Germinal center (tissue), 1 donor: ENCODE measurements at places on chromosomes 6 and 20.

DNA sequence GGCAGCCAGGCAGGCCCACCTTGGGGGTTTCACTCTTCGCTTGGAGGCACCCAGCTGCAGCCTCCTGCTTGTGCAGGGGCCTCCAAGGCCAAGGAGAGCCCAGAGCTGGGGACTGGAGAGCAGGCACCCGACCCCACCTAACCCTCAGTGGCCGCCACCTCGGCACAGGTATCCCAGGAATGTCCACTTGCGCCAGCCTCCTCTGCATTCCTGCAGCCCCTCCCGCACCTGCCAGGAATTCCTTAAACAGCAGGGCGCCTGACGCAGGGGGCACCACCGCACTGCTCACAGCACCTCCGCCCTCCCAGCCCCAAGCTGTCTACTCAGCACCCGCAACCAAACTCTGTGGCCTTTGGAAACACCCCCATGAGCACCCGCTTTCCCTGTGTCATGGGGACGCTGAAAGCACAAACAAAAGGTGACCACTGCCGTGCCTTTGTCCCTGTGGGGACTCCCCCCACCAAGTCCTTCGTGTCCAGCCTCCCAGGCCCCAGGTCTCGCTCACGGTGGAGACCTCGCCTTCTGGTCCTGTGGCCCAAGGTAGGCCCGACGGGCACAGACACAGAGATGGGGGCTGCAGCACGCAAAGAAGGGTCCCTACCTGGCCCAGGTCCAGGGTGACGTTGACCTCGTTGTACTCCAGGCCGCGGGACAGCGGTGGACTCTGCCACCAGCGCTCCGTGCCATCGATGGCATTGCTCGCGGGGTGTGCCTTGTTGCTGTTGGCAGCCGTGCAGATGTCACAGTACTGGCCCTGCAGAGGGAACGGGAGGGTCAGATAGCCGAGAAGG is 5.1 kb downstream of the LAMA5 start:
- no peak for DNase-seq

DNA sequence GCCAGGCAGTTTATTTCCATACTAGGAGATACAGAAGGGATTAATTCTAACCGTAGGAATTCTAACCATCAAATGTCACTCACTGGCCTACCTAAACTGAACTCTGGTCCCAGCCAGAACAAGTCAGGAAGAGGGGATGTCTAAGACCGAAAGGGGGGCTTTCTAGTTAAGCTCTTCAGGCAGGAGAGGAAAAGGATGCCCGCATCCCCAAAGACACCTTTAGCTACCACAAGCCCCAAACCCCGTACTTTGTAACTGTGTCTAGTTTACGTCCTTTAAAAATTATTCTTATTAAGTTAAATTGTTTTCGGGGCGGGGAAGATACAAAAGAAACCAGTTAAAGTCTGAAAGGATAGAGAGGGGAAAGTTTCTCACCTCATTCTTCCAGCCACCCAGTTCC is 1.2 kb upstream of the ZNF76 start:
- DNase-seq: no peak

GRCh38 chr20:8670893-8671215 is 398.0 kb upstream of the PLCB4 start:
- no peak for DNase-seq

DNA sequence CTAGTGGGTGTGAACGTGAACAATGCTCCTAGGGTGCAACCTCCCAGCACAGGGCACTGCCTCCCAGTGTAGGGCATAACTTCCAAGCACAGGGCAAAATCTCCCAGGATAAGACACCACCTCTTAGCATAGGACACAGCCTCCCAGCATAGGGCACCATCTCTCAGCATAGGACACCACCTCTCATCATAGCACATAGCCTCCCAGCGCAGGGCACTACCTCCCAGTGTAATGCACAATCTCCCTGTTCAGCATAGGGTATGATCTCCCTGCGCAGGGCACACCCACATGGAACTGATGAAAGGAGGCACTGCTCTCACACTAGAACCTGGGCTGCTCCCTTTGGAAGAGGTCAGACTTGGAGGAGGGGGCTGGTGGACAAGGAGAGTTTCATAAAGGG is 21.3 kb upstream of the CST1 start:
- no peak for DNase-seq

GRCh38 chr6:157314705-157315321 is 8.5 kb downstream of the TMEM242 start:
- peak; percentile 65 for DNase-seq

DNA sequence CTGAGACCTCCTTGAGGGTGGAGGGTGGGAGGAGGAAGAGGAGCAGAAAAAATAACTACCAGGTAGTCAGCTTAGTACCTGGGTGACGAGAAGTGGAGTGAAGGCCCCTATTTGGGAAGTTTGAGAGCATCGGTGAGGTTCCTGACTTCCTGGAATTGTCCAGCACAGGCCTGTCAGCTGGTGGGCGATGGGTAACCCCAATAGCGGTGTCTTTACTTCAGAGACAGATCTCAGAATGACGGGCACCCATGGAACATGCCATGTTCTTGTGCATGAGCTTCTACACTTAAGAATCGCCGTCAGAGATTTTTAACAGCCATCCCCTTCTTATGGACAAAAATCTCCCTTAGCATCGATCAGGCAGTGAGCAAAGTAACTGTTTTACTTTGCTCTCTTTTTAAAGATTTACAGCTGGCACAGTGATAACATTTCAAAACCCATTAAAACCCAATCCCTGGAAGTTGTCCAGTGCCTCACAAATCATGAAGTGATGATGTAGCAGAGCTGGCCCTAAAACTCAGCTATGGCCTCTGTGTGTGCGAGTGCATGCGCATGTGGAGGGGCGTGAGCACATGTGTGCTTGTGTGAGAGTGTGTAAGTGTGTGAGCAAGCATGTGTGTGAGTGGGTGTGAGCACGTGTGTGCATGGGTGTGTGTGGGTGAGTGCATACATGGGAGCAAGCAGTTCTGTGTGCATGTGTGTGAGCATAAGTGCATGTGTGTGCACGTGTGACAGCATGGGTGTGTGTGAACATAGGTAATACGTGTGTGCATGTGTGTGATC is 85.2 kb downstream of the DLL1 start:
- DNase-seq: no peak

GRCh38 chr20:25543068-25543467 is 42.3 kb downstream of the NINL start:
- DNase-seq: no peak

DNA sequence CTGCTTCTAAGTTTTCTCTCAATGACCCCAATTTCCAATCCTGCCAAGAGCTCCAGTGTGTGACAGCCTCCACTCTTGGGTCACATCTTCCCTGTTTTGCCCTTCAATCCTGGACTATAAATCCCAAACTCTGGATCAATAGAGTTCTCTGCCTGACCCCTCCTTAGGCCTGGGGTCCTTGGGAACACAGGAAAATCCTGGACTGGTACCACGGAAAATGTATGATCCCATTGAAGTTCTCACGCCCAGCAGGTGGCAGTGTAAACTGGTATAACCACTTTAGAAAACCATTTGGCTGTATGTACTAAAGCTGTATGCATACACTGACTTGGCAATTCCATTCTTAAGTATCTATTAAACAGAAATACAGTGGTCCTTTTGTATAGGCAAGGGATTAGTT is 98.0 kb downstream of the SNAP25 start:
- no peak for DNase-seq

DNA sequence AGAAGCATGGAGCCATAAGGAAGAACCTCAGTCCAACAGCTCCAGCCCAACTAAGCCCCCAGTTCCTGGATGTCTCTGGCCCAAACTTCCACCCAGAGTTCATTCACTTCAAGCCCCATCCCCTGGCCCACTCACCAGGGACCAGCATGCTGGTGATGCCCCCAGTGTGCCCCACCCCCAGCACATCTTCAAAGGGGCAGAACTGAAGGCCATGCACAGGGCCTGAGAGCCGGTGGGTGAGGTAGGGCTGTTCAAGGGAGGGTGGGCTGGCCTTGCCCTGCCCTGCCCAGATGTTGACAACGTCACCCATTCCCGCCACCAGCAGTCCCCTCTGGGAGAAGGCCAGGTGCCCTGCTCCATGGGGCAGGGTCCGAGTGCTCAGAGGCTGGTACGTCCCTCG is 3.6 kb downstream of the B3GALT4 start:
- DNase-seq: no peak

DNA sequence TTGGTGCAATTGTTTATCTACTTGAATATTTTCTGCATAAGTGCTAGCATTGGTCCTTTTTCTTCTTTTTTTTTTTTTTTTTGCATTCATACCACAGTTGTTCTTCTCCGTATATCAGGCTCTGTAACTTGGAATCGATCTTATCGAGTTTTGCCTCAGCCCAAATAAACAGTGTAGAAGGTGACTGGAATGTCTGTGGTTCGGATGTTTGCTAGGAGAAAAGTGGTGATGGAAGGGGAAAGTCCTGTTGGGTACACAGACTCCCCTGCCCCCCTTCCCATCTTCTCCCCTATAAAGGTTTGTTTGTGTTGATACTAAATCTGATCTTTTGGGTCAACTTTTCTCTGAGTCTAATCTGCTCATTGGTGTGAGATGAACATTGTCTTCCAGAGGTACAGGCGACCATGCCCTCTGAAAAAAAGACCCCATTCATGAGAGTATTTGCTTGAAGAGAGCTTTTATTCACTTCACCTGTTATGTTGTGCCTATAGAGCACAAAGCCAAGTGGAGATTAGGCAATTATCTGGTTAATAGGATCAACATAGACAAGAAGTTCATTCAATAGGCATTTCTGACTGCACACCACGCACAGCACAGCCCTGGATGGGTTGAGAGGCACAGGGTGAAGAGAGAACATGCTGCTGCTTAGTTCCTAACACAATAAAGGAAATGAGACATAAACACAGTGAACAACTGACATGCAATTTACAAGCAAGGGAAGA is 620.0 kb downstream of the PKHD1 start:
- no peak for DNase-seq

GRCh38 chr20:47821481-47822100 is 36.3 kb upstream of the SULF2 start:
- no peak for DNase-seq

GRCh38 chr6:125751334-125751916 is 2.0 kb downstream of the HEY2 start:
- DNase-seq: no peak

DNA sequence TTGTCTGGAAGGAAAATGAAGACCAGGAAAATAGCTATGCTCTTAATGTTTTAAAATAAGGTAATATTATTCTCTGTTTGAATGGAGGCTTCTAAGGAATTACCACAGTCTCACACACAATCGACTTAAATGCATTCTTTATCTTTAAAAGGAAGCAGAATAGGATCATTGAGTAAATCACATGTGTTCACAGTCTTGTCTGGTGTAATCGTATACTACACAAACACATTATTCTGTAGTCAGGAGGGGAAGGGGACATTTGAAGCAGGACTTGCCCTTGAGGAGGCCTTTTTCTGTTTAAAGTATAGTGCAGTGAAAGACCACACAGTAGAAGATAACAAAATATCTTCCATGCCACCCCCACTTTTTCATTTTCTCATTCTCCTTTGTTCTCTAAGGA is 20.6 kb upstream of the REV3L start:
- no peak for DNase-seq

GRCh38 chr6:145161501-145161900 is 573.8 kb downstream of the EPM2A start:
- DNase-seq: no peak

- DNase-seq: no peak
Observed at GRCh38 chr6:40722553-40723258, 135.5 kb upstream of the LRFN2 start.

GRCh38 chr6:3977875-3978711 is 100.8 kb downstream of the FAM217A start:
- DNase-seq: peak; percentile 57

DNA sequence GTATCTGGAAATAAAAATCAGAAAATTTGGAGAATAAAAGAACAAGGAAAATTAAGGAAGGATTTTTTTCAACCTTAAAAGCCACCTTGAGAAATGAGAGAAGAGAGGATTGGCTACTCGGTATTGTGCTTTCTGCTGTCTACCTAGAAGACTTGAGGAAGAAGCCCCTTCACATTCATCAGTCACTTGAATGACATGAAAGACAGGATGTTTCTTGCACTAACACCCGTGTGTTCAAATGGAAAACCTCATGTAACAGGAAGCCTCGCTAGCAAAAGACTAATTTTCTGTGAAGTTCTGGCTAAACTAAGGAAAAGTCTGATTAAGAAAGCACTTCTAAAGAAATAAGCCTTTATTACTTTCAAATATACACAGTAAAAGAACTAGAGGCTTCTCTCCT is 69.9 kb downstream of the OLIG3 start:
- no peak for DNase-seq

DNA sequence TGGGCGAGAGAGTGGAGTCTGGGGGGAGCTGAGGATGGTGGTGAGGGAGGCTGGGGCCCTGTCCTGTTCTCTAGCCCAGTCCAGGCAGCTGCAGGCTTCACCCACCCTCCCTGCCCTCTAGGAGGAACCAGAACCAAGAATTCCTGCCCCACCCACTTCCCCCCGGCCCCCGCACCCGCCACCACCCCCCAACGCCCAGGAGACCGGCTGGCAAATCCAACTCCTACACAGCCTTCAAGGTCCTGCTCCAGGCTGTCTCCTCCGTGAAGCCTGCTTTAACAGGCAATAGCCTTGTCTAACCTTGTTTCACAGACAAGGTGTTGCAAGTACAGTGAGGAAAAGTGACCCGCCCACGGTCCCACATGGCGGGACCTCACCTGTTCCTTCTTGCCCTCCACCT is 2.4 kb downstream of the SPDEF start:
- DNase-seq: no peak

GRCh38 chr20:35129647-35130069 is 17.5 kb downstream of the EDEM2 start:
- no peak for DNase-seq

DNA sequence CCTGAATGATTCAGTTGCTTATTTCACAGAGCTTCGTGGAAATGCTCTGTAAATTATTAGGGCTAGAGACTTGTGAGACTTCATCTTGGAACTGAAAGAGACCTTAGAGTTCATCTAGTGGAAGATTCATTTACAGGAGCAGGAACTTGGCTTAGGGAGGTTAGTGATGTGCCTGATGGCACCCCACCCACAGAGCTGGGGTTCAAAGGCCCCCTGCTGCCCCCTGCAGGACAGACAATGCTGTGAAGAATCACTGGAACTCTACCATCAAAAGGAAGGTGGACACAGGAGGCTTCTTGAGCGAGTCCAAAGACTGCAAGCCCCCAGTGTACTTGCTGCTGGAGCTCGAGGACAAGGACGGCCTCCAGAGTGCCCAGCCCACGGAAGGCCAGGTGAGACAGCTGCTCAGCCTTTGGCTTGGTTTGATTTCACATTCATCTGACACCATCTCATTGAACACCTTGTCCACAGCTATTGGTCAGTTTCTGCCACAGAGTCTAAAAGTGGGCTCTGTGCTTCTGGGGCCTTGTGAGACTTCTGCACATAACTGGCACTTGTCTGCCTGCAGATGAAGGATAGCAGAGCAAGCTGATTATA is 25.1 kb downstream of the MYBL2 start:
- DNase-seq: peak; percentile 74

GRCh38 chr20:21981597-21982344 is 276.3 kb downstream of the PAX1 start:
- DNase-seq: no peak

GRCh38 chr6:84093441-84094435 is 60.2 kb downstream of the MRAP2 start:
- DNase-seq: no peak
